NCI-H1436 treated with DMSO at 0.1 percent for 48 hours (cell line): ENCODE measurements at places on chromosomes 16 and 17.

DNA sequence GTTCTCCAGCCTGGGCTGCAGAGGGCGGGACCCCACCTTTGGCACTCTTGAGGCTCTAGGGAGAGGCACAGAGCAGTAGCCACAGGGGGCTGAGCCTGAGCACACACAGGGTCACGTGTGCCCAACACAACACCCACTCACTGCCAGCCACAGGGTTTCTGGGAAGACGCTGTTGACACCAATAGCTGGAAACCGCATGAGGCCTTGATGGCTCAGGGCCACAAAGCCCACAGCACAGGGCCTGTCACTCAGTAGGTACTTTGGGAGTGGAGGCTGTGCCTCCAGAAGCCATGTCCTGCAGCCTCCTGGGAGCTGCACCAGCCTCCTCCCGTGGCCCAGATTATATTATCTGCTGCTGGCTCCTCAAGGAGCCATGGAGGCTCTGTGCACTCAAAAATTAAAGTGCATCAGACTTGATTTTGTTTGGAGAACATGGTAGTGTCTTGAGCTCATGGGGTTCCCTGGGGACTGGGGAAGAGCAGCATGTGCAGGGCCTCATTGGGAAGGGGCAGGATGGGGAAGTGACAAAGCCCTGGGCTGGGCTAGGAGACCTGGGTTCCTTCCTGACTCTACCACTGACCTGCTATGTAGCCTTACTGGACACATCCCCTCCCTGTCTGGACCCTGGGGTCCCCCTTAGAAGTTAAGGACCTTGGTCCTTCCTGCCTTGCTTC is 12.5 kb upstream of the SREBF1 start:
- peak; percentile 32 for DNase-seq

GRCh38 chr17:64773836-64774761 is 112.0 kb upstream of the SMURF2 start:
- DNase-seq = peak; percentile 73

GRCh38 chr16:10971560-10971961 is 27.2 kb downstream of the CLEC16A start:
- no peak for DNase-seq

DNA sequence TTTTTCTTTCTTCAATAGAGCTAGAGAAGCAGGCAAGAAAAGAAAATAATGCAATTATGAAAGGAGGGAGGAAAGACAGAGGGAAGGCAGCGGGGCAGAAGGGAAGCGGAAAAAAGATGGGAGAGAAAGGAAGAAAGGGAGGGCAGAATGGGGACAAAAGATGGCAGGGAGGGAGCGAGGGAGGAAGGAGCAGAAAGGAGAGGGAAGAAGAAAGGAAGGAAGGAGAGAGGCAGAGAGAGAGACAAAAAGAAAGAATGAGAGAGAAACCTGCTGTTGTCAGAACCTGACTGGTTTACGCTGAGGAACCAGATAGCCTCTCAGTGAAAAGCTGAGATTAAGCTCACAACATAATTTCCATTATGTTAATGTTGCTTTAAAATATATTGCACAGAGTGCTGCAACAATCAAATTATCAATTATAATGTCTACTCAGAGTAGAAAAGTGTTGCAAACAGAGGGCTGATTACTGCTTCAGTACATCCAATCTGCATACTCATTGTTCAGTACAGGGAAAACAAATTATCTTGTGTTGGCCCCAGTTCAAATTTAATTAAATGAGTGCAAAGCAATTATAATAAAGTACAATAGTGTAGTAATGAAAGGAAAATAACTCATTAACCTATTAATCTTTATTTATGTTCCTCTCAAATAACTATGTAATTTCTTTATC is 32.0 kb upstream of the TOX3 start:
- no peak for DNase-seq

DNA sequence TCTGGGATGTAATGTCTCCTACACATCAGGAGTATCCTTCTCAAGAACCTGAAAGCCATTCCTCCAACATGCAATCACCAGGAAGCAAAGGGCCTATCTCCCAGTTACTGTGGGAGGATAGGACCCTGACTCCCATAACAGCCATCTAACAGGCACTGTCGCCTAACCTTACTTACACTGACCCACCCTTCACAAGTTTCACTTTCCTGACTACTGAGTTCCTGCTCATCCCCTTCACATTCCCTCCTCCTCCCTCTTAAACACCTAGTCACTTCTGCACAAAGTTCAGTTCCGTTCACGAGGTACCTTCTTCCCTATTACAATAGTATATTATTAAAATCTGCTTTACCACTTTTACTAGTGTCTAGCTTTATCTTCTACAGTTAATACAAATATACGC is 1.3 kb downstream of the C17orf67 start:
- DNase-seq = no peak

DNA sequence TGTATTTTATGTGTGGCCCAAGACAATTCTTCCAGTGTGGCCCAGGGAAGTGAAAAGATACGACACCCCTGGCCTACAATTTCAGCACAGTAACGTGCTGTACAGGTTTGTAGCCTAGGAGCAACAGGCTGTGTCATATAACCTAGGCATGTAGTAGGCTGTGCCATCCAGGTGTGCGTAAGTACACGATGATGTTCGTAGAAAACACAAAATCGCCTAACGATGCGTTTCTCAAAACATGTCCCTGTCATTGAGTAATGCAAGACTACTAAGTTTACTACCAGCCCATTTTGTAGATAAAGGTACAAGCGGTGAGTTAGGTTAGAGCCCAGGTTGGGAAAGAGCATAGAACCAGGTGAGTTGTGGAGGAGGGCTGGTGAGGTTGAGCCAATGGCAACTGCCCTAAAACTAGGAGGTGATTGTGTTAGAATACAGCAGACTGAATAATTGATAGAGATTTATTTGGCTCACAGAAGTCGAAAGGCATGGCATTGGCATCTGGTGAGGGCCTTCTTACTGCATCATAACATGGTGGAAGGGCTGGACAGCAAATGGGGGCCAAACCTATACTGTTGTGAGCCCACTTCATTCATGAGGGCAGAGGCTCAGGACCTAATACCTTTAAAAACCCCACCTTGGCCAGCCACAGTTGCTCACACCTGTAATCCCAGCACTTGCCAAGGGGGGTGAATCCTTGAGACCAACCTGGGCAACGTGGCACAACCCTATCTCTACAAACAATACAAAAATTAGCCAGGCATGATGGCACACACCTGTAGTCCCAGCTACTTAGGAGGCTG is 4.2 kb downstream of the EIF1 start:
- no peak for DNase-seq

GRCh38 chr17:27559506-27560481 is 71.2 kb upstream of the LGALS9 start:
- no peak for DNase-seq

- DNase-seq = no peak
These were observed 19.2 kb downstream of the PRKCB start for GRCh38 chr16:23855010-23855409.

- DNase-seq = no peak
These were observed 43.9 kb upstream of the SREBF1 start for GRCh38 chr17:17880577-17881196.

DNA sequence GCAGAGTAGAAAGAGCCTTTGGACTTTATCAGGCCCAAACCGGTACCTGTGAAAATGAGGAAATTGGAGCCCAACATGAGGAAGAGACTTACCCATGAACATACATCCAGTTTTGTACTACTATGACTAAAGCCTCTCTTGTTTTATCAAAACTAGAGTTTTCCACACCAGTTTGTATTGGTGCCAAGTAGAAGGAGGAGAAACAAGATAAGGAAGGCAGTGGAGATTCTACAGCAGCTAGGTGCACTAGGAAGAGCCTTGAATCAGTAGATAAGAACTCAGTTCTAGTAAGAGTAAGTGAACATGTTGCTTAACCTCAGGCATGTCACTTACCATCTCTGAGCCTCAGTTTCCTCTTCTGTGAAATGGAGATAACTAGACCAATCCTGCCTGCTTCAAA is 13.7 kb upstream of the TMEM132E start:
- DNase-seq = no peak

GRCh38 chr17:35241520-35241919 is 1.4 kb upstream of the SLFN5 start:
- no peak for DNase-seq

- no peak for DNase-seq
These were observed 961 bp downstream of the FGF11 start for GRCh38 chr17:7440113-7440833.

- DNase-seq = no peak
These were observed at the start of gene CCDC102A for GRCh38 chr16:57536306-57537193. TSS of gene CCDC102A (minus strand) at chr16:57536571. CDS start at chr16:57529177, 7,394 bp downstream.

DNA sequence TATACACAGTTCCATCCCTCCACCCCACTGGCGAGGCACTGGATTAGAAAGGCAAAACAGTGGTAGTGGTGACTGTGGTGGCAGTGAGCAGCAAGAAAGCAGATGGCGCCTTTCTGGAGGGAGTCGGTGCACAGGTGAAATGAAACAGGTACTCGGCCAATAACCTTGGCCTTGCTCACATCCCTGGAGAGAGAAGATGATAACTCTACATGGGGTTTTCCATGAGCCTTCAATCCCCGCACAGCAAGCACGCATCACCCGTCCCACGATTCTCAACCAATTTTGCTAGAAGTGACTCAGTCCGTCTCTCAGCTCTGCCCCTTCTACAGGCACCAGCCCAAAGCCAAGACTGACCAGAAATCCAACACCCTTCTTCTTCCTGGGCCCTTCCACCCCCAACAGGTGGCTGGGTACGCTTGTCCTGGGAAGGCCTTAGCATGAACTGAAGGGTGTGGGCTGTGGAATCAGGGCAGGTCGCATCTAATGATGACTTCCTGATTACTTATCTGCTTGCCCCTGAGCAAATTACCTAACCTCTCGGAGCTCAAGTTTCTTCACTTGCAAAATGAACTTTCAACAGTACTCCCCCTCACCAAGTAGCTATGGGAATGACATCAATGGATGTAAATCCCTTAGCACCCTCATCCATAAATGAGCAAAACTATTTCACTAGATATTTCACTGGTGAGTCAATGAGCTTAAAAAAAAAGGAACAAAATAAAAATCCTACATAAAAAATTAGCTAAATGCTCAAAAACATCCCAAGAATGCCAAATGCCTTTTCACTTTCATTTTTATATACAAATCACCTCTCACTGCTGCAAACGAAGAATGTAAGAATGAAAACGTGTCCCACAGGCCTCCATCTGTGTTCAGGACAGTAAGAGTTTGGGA is 18.0 kb downstream of the XPO6 start:
- DNase-seq = no peak

- DNase-seq = no peak
These were observed 57.9 kb upstream of the PLCG2 start for GRCh38 chr16:81720973-81721906.

- DNase-seq = no peak
These were observed 12.9 kb downstream of the BBS2 start for GRCh38 chr16:56506941-56507340.

- no peak for DNase-seq
These were observed 36.8 kb downstream of the ATP2C2 start for GRCh38 chr16:84404936-84405639.

DNA sequence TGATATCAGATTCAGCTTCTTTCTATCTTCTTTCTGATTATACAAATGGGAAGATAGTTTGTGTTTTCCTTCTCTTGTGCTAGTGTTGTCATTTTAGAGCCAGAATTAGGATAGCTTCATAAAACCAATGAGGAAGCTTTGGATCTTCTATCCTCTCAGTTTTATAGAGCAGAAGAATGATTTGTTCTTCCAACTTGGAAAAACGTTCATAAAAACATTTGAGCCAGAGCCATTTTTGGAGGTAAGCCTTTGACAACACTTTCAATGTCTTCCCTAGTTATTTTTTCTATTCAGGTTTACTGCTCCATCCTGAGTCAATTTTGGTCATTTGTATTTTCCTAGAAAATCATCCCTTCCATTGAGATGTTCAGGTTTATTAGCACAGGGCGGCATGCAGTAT is 91.2 kb upstream of the MYOCD start:
- DNase-seq = no peak

- DNase-seq = no peak
These were observed 31.4 kb downstream of the COG1 start for GRCh38 chr17:73224237-73224636.
